ENCODE measurements at places on chromosomes 6 and 20.
A peak's percentile ranks its signal among the peaks of the same experiment; 100 is the strongest.

DNA sequence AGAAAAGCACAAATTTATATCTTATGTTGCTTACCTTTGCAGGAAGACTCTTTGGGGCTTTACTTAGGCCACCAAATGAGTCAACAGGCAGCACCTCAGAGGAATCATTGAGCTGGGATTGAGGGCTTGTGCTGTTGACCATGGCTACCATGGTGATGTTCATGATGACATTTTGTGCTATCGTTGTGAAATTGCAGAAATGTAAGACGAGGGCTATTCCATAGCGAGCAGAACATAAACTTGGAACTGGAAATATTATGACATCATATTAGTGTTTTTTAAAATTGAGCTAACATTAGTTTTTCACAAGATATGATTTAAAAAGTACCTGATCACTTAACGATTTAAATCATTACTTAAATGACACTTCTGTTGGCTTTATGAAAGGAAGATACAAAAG is 11.8 kb downstream of the SLC17A3 start:
- DNase-seq = no peak

- no peak for DNase-seq
Measured at GRCh38 chr6:101001012-101001411, 119.9 kb upstream of the ASCC3 start.

DNA sequence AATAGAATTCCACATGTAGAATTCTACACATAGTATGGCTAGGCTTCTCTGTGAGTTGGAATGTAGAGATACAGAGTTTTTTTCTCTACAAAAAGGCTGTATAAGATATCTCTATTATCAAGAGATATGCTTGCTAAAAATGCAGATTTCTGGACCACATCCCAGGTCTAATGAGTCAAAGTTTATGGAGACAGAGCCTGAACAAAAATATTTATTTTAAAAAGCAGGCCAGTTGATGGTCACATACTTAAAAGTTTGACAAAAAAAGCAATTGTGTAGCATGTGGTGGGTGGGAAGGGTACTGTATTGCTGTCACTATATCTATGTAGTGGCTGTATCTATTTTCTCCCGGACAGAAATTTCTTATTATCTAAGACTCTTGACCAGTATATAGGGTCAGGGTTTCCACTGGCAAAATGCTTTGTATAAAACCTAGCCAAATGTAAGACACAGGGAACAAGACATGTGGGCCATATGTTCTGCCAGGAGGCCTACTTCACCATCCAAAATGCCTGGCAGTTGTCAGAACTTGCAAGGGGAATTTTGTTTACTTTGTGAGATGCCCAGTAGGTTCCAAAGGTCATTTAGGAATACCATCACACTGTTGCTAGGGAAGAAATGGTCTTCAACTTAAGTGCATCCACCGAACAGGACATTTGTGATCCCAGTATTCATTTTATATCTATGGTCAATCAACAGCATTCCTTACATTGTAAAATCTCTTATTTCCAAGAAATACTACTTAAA is 60.6 kb downstream of the SHPRH start:
- DNase-seq = peak; percentile 3

DNA sequence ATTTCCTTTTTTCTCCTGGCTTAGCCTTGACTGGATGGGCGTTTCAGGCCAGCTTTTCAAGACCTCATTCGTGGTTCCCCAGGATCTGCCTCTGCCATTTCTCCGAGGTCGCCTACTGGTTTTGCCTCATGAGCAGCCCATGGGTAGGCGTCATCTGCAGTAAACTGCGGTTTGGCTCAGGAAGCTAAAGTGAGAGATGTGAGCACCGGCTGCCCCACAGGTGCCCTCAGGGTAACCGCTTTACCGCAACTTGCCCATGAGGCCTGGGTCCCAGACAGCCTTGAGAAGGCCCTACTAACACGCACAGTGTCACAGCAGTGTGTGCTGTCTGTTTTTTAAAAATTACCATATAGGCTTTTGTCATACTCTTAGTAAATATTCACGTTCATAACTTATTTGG is 53.4 kb upstream of the TBXT start:
- DNase-seq = no peak

DNA sequence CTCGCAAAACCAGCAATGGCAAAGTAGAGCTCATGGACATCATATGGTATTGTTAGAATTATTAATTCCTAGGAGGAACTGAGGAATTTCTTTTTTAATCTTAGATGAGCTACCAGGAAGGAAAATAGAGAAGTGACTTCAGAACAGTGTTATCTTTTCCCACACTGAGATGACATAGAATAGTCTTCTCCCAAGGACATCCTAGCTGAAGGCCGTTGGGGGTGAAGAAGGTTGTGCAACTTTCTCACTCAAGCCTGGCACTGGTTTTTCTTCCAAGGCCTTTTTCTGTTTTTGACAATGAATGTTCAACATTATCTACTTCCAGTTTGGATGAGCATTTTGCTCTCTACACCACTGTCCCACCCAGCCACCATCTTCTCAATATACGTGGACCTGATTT is 35.8 kb upstream of the MAS1 start:
- no peak for DNase-seq

DNA sequence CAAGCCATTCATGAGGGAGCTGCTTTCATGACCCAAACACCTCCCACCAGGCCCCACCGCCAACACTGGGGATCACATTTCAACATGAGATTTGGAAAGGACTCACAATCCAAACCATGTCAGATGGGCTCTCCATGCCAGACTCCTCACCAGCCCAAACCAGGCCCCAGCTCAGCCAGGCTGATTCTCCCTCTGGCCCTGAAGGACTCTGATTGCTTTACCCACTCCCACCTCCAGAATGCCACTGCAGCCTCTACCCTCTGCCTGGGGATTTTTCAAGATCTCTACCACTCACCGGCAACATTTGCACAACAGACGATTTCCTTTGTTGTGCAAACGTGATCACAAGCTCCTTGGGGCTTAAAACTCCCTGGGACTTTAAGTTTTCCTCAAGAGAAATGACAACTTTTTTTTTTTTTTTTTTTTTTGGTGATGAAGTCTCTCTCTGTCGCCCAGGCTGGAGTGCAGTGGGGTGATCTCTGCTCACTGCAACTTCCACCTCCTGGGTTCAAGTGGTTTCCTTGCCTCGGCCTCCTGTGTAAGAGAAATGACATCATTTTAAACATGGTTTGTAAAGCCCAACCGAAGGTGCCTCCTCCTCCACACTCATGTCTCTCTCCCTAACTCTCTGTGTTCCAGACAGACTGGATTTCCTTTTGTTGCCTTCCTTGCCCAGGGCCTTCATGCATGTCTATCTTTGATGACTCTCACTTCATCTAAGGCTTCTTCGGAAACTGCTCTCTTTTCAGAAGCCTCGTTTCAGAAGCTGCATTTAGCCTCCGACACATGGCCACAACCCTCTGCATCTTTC is 147.0 kb downstream of the CDH26 start:
- DNase-seq = no peak

DNA sequence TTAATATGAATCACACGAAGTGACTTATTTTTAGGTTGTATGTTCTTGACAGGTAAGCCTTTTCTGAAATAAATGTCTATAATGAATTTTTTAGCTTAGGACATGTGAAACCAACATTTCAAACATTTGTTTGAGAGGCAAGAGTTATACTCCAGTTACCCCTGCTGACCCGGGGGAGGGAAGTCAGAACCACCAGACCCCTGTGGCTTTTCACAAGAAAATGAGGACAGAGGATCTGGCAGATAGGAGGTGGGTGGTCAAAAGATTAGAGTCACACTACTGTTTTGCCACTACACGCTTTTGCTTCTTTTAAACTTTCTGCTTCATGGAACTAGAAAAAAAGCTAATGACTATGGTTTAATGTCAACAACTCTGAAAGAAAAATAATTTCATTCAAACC is 27.5 kb upstream of the ADGRF4 start:
- no peak for DNase-seq

DNA sequence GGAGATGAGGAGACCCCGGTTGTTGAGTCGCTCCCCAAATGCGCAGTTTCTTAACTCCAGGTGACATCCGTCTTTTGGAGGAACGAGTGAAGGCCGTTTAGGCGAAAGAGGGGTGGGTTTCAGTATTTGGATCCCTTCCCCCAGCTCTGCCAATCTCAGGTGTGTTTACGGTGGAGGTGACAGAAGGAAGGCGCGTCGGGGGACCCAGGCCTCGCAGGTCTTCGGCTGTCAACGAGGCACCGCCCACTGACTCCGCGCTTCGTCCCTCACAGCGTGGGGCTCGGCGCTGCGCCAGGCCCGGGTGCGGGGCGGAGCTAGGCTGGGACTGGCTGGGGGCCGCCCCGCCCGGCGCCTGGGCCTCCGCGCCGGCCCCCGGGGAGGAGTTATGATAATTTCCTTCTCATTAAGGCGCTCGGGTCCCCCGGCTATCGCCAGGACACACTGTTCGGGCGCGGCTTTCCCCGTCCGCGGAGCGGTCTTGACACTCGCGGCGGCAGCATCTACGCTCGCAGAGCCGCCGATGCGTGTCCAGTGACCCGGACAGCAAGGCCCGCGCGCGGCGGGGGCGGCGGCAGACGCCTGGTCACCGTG is at the start of gene TFAP2C:
Gene TFAP2C (plus strand): TSS at position 434 of the 591 bp plus-strand sequence. CDS start 239 bp downstream, outside the sequence.
- DNase-seq = peak; percentile 76

DNA sequence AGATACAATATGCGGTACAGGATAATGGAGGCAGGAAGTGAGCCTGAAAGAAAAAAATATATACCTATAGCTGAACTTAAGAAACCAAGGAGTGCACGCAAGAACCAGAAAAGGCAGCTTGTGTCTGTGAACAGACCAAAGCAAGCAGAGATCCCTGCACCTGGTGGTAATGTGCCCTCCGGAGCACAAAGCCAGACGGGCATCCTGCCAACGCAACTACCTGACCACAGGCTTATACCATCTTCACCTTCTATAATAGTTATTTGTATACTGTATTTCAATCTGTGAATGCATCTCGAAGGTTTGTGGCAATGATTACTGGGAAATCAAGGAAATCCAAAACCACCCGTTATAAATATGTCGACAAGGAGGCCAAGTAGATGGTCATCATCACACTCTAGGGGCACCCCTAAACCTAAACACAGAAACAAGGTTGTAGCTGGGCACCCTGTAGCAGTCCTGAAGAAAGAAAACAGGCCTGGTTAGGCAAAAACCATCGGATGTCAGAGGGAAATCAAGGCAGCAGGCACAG is 801 bp downstream of the FBXL4 start:
- peak; percentile 8 for DNase-seq

- DNase-seq = no peak
Measured at GRCh38 chr20:17972121-17972520, 3.3 kb downstream of the MGME1 start.

DNA sequence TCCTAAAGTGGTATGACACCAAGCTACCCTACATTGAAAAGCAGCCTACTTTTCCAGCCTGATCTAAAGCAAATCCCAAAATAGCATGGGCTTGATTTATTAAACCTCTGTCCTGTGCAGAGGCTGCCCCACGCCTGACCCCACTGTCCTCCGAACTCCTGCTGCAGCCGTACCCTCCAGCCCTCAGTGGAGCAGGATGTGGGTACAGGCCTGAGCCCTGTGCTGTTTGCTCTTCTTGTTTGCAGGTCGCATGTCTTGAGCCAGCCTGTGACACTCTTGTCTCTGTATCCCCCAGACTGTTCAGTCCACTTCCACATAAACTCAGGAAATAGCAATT is 61.2 kb downstream of the RPP40 start:
- no peak for DNase-seq
